ENCODE measurements at places on chromosomes 13 and 19. TPM values are rescaled to one million over a fixed set of nuclear protein-coding genes. Genes with fewer than 3 reads are reported as not detected.

The FSD1 gene
- 2.2 TPM for total RNA-seq

The SYNGR4 gene
- total RNA-seq: not detected

DNA sequence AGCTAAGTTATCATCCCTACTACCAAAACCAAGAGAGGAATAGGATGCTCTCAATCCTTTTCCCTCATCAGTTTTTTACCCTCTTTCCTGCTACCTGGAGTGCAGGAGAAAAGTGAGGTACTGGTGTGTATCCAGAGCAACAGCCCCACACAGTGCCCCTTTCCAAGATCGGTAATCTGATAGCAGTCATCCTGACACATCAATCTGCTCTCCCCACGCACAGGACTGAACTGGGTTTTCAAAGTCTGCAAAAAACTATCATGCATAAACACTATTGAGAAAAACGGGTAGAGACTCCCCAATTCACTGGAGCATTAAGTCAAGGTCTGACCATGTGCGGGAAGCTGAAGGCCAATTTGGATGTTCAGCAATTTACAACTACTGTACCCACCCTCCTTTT, 284.8 kb downstream of the RBM26 start:
- no peak for DNase-seq

DNA sequence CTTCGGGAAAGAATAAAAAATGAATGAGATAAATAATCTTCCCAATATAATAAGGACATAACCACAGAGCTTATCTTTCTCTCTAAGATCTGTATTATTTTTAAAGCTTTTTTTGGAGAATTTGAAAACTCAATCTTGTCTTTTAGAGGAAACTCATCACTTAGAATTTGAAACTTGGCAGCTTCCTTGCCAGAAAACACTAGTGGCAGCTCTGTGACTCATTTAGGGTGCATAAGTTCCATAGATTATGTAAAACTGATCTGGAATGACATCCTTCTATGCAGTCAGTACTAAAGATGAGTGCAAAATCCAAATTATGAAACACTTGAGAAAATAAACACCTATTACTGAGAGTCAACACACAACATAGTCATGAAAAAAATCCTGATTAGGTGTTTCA, 848.0 kb downstream of the DACH1 start:
- no peak for DNase-seq

DNA sequence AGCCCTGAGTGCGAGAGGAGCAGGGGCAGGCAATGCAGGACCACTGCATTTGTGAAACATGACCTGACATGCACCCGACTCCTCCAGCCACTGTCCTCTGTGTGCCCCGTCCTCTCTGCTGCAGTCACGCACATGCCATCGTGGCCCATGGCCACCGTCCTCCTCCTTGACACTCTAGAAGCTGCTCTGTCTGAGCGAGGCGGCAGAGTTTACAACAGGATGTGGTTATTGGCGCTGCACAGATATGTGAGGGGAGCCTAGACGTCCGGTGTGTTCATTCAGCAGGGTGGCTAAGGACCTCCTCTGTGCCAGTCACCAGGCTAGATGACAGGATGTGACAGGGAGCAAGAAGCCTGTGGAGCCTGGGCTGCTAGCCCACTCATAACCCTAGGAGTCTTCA, 277.8 kb downstream of the FOXO1 start:
- DNase-seq: no peak

- DNase-seq: no peak
Measured at GRCh38 chr13:35208587-35208986, 266.5 kb downstream of the NBEA start.

Data from lung microvascular endothelial cell (primary cell).